ENCODE measurements at places on chromosomes 5 and 9.

GRCh38 chr9:136539427-136540421 lies 6.1 kb downstream of the NOTCH1 start:
- peak; percentile 49 for DNase-seq

GRCh38 chr5:151186538-151186937 lies 29.0 kb upstream of the ANXA6 start:
- DNase-seq: no peak

DNA sequence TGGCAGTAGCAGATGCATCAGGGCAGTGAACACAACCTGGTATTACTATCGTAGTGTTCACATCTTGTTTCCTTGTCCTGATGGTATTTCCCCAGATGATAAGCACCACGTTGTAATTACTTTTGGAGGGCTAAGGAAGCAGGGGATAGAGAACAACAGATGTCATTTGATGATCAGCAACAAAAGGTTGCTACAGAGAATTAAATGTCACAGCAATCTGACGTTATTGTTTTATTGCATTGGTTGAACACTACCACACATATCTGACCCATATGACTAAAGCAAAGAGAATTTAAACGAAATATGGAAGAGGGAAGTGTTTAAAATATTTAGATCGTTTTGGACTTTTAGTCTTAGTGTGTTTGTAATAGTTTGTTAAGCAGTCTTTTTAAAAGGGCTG lies 408.3 kb downstream of the SH3GL2 start:
- no peak for DNase-seq

- no peak for DNase-seq
These were observed 37.5 kb upstream of the IQGAP2 start for GRCh38 chr5:76365561-76365960.

DNA sequence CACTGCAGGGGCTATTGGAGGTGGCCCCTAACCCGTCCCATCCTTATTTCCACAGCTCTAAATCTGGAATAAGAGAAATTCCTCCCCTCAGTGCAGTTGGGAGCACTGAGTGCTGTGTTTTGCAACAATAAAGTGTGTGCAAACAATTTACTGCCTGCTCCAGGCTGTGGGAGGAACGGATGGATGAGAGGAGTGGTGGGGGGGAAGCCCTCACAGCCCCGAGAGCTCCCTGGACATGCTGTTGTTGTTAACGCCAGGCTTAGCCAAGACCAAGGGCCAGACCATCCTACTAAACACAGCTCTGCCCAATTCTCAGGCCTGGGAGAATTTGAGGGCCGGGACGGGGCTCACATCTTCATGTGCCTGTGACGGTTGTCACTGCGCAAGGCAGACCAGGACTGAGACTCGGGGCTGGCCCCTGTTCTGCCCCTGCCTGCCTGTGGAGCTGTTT lies 200.2 kb downstream of the DAB2IP start:
- no peak for DNase-seq

GRCh38 chr9:16688814-16689213 lies 181.7 kb downstream of the BNC2 start:
- no peak for DNase-seq

DNA sequence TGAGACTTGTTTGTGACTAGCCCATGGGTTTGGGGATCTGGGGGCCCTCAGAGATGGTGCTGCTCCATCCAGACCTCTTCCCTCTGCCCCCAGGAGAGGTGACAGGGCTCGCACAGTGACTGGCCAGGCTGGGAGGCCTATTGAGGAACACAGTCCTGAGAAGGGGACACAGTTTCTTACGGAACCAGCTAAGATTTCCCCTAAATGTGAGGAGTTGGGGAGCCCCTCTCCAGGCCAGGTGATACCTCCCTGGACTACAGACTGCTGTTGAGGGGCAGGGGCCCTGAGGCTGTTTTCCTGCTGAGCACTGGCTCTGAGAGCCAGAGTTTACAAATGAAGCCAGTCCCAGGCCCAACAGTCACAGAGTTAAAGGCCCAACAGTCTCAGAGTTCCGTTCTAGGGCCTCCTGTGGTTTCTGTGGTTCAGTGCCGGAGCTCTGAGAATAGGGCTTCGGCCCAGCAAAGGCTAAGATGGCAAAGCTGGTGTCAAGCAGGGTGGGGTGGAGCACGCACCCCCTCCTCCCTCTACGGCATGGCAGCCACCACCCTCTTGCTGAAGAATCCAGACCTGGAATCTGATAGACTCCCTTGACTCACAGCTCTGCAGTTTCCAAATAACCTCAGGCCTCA lies 1.1 kb upstream of the SEMA4D start:
- DNase-seq: no peak

GRCh38 chr9:136249877-136250559 lies 4.4 kb upstream of the QSOX2 start:
- no peak for DNase-seq

DNA sequence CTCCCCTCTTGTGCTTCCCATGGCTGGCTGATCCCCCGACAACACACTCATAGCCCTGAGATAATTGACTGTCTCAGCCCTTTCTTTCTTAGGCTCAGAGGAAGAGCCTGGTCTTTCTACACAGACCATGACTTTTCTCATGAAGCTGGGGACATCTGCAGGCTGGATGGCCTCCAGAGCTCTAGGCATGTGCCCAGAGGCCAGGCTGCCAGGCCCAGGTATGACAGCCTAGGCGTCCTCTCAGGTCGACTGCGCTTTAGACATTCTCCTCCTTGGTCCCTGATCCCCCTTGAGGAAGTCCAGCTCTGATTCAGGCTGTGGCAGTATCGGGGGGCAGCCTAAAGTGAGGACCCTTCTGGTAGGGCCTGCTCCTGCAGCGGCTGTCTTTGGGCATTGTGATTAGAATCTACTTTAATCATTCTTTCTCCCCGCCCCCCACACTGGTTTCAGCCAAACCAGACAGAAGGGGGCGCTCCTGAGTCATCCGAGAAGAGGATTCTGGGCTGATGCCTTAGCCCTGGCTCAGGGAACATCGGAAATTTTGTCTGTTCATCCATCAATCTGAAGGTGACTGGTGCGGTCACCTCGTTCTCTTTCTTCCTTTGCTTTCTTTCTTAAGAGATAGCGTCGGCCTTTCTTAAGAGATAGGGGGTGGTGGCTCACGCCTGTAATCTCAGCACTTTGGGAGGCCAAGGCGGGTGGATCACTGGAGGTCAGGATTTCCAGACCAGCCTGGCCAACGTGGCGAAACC lies 66.5 kb upstream of the HSPA9 start:
- DNase-seq: peak; percentile 81

GRCh38 chr5:88119535-88120125 lies 149.0 kb downstream of the TMEM161B start:
- DNase-seq: no peak

GRCh38 chr5:180624587-180624986 lies 24.8 kb downstream of the FLT4 start:
- no peak for DNase-seq

DNA sequence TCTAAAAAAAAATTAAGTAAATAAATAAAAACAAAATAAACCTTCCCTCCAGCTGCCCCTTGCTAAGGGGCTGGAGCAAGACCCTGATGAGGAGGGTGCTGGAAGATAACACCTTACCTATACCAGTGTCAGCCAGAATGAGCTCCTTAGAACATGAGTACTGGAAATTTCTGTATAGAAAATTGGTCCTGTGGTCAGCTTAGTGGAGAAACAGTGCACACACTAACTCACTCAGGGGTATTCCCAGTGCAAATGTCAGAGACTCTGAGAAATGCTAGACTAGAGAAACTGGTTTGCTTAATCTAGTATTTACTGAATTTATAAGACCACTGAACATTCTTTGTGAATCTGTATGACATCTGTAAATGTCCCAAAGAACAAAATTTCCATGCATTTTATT lies 62.1 kb upstream of the CTXN3 start:
- no peak for DNase-seq

DNA sequence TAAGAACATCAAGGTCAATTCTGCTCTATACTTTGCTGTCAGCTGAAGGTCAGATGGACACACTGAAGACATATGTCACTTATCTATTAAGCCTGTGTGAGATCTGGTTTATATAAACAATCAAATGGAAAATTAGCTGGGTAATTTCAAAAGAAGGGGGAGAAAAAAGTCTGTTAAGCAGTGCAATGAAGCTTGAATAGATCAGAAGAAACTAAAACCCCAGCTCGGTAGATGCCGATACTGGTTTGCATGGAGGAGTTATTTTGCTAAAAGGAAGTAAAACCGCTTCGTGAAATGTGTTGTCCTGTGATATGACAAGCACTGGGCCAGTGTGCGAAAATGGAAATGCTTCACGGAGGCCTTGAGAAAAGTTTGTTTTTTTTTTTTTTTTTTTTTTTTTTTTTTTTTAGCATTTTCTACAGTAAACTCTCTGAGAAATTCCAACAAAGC lies 148.8 kb downstream of the MEF2C start:
- no peak for DNase-seq

DNA sequence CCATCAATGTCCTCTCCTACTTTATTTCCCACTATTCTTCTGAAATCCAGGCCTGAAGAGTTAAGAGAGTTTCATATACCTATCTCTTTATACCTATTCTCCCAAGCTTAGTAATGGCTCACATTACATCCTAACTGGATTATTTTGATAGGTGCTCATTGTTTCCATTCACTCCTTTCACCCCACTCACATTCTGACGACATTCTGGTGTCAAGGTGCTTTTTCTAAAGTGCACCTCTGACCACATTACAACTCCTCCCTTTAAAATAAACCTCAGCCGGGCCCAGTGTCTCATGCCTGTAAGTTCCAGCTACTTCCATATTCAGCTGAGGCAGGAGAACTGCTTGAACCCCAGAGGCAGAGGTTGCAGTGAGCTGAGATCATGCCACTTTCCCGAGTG lies 417.1 kb downstream of the BNC2 start:
- no peak for DNase-seq

DNA sequence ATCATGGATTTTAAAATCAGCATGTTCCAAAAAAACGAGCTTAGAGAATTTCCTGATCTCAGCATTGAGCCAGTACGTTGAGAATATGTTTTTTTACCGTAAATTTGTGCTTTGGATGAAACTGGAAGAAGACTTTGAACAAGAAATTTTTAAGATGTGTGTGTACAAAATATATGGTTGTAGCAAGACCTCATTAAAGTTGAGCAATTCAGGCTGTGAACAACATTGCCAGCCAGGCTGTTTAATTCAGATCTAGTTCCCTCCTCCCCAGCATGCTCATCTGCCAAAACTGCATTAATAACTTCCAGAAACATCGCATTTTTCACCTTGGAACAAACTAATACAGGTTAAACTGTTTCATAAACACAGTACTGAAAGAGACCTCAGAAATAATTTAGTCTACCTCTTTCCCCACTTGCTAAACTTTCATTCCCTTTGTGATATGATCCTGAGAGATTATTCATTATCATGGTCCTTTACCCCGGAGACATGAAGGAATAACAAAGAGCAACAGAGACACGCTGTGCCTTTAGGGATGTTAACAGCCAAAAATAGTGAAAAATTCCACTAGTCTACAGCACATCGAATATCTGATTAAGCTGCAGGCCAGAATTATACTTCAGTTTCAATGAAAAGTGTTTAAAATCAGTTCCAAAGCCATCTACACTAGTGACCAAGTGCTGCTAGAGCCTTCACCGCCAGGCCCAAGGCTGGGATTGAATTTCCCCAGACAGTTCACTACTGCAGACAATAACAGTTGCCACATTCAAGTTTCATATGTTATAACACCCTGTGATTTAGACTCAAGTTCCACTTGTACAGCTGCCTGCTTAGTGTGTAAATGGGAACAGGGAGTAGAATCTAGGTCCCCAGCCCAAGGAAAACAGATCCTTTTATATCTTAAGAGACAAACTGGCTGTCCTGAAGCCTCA lies 89.6 kb downstream of the EFNA5 start:
- DNase-seq: peak; percentile 61

GRCh38 chr5:108560581-108560980 lies 178.7 kb upstream of the FBXL17 start:
- DNase-seq: peak; percentile 87
